ENCODE measurements at places on chromosomes 1 and 21.

- no peak for DNase-seq
Observed at GRCh38 chr1:150005606-150006005, 4.9 kb downstream of the OTUD7B start.

DNA sequence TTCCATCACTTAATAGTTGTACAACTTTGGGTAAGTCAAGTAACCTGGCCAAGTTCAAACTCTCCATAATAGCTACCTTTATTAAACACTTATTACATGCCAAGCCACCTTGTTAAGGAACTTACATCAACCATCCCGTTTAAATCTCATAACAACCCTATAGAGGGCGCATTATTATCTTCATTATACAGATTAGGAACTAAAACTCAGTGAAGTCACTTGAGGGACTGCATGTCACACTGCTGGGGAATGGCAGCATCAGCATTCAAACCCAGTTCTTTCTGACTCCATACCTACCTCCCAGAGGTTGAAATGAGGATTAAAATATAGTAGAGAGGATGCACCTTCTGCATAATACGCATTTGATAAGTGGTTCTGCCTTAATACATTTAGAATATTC is 47.1 kb upstream of the PLA2G2C start:
- DNase-seq = no peak

DNA sequence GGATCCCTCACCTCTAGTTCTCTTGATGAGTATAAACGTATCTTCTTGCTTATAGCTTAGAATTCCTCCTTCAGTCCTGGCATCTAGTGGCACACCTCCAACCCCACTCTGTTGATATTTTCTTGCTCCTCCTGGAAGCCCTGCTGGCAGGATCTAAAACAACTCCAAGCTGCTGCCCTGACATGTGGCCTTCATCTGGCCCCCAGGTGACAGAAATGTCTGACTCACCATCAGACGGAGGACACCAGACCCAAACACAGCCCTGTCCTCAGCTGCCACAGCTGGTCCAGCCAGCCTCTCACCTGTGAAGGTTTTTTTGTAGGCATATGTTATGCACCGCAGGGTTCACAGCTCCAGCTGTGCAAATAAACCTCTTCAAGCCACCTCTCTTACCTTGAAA is 53.4 kb downstream of the KRTAP19-8 start:
- no peak for DNase-seq

- no peak for DNase-seq
Observed at GRCh38 chr1:11142618-11143391, 43.1 kb upstream of the EXOSC10 start.

- no peak for DNase-seq
Observed at GRCh38 chr21:38809198-38809878, 3.6 kb downstream of the ETS2 start.

DNA sequence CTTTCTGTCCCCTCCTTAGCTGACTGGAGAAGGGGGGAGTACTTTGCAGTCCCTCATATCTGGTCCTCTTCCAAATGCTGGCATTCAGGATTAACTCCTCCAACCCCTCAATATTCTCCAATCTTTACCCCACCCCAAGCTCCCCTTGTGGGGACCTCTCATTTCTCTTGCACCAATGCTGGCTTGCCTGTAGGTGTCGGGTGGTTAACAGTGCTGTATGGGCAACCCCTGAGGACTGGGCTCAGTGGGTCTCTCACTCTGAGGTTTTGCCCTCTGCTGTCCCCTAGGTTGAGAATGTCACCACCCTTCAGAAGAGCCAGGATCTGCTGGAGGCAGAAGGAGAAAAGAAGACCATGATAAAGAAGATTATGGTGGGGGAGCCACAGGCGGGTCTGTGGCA is 27.0 kb downstream of the MROH7 start:
- no peak for DNase-seq

DNA sequence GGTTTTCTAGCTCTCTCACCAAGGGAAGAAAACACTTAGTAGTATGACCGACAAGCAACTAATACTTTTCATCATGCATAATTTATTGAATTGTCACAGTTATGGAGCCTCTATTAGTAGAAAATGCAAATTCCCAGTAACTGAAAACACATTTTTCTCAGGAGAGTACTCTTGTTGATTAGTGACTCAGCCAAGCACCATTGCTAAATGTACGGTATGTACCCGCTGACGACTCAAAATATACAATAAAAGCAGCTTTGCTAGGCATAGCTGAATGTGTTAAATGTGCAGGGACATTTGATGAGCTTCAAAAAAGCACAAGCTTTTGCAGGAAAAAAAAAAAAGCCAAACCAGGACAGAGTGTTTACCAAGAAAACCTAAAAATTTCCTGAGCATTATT is 63.9 kb downstream of the WDR64 start:
- no peak for DNase-seq

DNA sequence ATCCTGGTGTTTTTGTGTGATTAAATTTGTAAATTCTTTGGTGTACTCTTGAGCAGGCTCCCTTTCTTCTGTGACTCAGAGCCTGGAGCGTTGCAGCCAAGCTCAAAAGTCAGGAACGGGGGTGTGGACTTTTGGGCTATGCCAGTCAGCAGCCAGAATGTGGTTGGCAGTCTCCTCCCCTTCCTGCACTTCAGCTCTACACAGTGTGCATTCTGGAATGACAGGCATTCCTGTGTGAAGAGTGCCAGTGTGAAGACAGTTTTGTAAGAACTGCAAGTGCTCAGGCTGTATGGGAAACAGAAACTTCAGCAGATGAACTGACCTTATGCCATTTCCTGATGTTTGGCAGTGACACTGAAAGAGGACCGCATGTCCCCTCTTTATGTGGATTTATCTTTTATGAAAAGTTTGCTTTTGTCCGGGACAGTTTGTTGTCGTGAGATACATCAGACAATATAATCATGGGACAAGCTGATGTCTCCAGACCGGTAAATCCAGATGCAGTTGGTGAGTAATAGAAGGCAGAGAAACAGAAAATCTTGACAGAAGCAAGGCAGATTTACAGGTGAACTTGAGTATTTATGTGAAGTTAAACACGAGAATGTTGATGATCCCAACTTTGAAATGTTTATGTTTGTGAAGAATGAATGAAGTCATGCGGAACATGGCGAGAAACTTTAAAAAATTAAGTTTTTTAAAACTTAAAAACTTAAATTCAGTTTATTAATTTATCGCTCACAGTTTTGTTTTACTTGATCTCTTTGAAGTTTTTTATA is 67.7 kb upstream of the RCC1 start:
- DNase-seq = no peak
